KBM-7 (cell line): ENCODE measurements at places on chromosomes 2 and 18.

DNA sequence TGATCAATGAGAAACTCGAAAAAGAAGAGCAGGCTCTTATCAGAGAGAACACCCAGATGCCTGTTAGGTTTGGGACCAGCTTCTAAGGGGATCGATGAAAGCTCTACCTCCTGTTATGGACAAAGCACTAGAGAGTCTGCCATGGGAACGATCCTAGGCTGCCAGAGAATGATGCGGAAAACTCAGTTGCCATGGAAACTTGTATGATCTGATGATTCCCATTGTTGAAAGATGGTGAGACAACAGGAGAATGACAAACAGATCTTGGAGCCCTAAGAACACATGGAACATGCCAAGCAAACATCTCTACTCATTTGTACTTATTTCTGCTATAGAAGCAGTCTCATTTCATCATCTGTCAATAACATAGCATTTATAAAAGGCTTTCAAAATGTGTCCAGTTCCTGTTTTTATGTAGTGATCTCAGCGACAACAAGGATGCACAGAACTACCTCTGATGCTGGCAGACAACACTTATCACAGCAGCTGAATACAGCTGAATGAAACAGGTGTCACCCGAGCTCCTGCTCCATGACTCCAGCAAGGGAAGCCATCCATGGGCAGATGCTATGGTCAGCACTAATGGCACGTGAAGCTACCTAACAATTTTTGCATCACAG lies 59.6 kb downstream of the NCKAP5 start:
- no peak for DNase-seq

GRCh38 chr2:11310212-11310611 lies 34.2 kb downstream of the ROCK2 start:
- DNase-seq = no peak

DNA sequence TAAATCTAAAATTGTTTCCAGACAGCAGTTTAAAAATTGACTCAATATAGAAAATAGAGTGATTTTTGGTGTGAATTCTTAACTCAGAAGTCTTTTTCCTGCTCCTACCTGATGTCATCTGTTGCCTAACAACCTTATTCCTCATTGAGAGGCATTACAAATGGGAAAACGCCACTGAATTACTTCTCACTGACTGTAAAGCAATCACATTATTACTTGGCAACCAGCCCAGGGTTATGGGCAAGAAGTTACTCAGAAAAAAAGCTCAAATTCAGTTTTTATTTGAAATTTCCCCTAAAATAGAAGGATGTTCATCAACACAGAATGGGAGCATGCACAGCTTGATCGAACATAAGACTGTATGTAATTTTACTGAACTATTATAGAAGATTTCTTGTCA lies 201.8 kb upstream of the GULP1 start:
- DNase-seq = no peak

GRCh38 chr2:118032169-118033013 lies 18.5 kb upstream of the CCDC93 start:
- peak; percentile 38 for DNase-seq

DNA sequence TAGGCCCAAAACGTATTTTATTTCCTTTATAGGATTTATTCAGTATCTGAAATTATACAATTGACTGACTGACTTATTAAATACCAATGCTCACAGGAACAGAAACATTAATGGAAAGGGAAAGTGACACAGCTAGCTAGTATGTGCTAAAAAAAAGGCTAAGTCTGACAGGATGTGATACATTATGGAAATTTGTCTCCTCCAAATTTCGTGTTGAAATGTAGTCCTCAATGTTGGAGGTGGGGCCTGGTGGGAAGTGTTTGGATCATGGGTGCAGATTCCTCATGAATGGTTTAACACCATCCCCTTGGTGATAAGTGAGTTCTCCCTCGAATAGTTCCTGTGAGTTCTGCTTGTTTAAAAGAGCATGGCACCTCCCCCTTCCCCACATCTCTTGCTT lies 70.6 kb upstream of the WDR75 start:
- no peak for DNase-seq

DNA sequence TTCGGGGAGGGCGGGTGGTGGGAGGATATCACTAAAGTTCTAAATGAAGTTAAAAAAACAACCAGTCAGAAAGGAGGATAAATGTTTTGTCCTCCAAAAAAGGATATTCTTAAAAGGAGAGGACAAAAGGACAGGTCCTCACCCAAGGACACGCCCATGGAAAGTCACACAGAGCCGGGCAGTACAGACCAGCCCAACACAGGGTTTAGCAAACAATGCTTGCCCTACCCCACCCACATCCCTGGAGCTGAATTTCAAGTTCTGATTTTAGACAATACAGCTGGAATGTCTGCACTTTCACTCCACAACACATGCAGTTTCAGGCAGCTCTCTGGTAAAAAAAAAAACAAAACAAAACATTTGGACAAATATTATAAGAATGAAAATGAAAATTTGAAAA lies 67.9 kb downstream of the SLC9A4 start:
- DNase-seq = no peak

- no peak for DNase-seq
These were observed 16.5 kb downstream of the SFXN5 start for GRCh38 chr2:73054980-73055379.
